ENCODE measurements at places on chromosomes 1 and 21.

GRCh38 chr1:183840140-183840539 is 35.2 kb downstream of the RGL1 start:
- DNase-seq: no peak

DNA sequence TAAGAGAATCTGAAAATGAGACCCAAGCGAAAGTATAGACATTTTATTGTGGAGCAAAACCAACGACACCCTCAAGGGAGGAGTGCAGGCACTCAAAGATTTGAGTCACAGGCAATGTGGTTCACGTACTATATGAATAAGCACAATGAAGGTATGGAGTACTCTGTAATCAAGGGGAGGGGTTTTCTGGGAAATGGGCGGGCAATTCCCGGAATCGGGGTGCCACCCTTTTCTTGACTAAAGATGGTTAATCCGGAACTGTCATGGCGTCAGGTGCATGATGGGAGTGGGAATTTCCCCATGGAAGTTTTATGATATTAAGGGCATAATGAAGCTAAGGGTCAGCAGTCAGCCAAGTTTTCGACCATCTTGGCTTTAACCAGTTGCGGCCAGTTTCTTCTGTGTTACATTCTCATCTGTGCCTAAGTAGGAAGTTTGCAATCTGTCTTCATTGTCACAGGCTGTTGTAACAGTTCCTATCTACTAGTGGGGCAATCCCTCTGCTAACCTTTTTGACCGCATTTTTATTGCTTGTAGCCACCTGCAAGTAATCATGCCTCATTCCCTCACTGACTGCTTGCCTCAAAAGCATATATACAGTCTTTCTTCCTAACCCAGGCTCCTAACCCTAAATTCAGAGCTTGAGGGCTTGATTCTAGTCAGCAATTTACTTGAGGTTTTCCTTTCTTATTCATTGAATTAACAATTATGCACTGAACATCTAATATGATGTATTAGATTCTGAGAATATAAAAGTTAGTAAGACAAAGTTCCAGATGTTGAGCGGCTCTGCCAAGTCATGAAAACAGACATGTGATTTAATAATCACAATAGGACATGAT is 775 bp upstream of the AIM2 start:
- DNase-seq: no peak

- no peak for DNase-seq
Measured at GRCh38 chr1:234960722-234961455, 167.7 kb downstream of the TOMM20 start.

GRCh38 chr21:15682186-15682895 is 47.4 kb upstream of the USP25 start:
- no peak for DNase-seq

DNA sequence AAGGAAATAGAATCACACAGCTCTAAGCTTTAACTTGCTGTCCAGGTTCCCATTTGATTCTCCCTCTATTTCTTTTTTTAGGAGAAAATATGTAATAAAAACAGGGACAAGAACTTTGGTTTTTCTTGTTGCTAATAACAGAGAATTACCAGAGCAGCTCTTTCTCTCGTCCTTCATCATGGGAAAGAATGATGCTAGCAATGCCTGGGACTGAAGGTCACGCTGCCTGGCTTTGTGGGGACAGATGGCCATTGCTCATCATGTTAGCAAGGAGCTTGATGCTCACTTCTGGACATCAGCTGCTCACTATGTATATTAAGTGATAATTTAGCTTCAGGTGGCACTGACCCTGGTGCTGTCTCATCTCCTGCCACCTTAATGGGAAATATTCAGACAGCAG is 77.3 kb upstream of the AKT3 start:
- no peak for DNase-seq

- no peak for DNase-seq
Measured at GRCh38 chr1:13628218-13628617, 44.6 kb downstream of the PDPN start.

All from esophagus squamous epithelium (tissue), 5 donors.